Stimulated activated CD4-positive, alpha-beta T cell treated with anti-CD3 and anti-CD28 coated beads, Interleukin-15, amount 100 ng/mL, for 1 hour (primary cell): ENCODE measurements at places on chromosomes 11 and 22.

DNA sequence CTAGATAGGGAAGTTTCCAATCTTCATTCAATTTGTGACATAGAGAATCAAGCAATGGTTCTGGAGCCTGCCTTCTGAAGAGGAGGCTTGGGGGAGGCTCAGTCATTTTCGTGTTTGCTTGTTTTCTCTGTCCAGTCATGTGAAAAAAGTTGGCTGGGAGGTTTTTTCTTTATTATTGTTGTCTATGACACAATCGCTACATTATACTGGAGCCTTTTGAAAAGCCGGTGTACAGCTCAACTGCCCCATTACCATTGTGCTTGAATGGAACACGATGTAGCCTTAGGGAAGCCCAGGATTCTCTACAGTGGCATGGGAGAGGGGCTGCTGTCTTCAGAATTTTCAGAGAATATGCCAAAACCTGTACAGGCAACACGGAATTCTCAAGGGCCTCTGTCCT, 57.9 kb upstream of the NCAM1 start:
- no peak for DNase-seq

DNA sequence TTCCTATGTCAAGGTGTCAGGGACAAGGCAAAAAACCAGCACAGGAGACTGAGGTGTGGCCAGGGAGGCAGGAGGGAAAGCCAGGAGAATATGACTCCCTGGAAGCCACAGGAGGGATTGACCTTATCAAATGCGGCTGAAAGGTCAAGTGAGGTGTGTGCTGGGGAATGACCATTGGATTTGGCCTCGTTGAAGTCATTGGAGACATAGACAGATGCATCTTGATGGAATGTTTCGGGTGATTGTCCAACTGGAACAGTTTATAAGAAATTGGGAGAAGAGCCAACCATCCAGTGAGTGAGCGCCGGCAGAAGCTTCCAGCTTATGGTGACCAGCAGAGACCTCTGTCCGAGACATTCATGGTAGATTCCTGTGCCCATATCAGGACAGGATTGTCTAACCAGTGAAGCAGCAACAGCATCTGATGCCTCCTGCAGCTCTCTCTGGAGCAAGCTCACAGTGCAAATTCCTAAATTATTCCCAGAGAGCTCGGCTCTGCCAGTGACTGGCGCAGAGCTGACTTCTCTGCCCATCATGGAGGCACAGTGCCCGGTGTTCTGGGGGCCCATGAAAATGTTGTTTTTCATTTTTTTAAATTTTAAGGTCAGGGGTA, 95.4 kb downstream of the MYO18B start:
- DNase-seq, result no peak

DNA sequence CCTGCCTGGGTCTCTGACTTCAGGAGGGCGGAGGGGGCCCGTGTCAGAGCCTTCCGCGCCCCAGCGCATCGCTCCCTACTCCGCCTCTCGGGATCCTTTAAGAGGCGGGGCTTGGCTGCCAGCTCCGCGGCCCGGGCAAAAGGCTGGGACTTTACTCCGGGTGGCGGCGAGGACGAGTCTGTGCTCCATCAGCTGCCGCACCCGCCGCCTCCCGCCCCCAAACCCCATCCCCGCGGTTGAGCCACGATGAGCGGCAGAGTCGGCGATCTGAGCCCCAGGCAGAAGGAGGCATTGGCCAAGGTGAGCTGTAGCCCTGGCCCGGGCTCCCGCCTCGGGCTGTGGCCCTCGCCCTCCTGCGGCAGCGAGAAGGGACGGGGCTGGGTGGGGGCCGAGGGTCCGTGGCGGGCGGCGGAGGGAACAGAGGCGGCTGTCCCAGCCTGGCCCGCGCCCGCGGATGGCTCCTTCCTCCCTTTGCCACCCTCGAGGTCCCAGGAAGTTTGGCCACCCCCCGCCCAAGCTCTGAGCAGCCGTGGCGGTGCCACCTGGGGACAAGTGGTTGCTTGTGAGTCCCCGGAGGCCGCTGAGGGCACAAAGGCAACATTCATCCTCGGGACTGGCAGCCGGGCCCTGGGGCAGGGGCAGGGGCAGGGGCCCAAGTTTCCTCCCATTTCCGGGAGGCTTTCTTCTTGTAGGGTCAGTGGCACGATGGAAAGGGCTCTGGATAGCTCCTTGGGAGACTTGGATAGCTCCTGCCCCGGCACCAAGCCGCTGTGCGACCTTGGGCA, at the start of gene SEC14L2:
TSS of gene SEC14L2 (plus strand) at position 148 of the 785 bp plus-strand sequence. CDS start at position 247, 99 bp downstream.
- peak; percentile 55 for DNase-seq

GRCh38 chr11:9573775-9574621, 528 bp downstream of the WEE1 start:
- DNase-seq, result no peak

DNA sequence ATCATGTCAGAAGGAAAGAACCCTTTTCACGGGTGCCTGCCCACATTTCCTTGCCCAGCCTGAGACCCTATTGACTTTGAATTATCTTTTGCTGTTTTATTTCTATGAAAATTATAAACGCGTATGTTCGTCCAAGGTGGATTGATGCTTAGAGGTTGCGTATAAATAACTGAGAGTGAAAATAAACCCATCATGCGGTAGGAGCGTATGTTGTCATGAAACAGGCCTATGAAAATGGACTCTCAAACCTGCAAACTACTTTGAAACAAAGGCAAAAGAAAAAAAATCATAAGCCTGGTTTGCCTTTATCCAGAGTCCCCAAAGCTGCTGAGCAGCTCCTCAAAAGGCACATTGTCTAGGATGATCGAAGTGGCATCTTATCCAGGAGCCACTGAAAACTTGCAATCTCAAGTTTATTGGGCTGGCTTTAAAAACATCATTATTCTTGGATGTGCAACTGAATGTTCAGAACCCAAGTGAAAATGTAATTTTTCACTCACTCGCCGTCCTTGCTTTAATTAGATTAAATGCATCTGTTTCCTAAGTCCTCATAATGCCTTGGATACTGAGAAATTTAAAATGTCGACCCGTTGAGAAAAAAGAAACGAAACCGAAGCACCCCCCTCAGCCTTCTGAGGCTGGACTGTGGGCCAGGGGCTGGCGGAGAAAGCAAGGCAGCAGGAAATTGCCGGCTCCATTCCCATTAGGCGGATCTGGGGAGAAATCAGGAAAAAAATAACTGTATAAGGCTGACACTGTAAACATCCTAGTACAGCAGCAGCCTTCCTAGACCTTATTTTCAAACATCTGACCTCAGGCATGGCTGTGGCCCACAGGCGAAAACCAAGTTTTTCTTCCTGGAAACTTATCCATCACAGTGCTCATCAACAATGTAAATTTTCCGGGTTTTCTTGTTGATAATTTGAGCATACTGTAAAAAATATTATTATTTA, 82.9 kb upstream of the PPARA start:
- DNase-seq, result no peak

DNA sequence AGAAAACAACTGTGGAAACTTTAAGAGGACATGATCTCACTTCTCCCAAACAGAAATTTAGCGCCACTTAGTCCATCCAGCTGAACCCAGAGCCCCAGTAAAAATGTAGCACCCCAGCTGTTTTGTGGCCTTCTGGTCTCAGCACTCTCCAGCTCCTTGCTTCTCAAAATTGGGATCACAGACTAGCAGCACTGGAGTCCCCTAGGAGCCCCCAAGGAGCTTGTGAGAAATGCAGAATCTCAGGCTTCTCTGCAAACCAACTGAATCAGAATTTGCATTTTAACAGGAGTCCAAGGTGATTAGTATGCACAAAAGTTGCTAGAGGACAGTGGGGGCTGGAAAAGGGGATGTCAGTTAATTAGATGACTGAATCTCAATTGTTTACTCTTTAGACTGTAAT, 89.8 kb upstream of the FIBIN start:
- DNase-seq, result no peak

GRCh38 chr22:32913557-32913956, 112.1 kb downstream of the TIMP3 start:
- no peak for DNase-seq

GRCh38 chr22:26553056-26553752, 36.7 kb downstream of the TPST2 start:
- DNase-seq, result no peak

DNA sequence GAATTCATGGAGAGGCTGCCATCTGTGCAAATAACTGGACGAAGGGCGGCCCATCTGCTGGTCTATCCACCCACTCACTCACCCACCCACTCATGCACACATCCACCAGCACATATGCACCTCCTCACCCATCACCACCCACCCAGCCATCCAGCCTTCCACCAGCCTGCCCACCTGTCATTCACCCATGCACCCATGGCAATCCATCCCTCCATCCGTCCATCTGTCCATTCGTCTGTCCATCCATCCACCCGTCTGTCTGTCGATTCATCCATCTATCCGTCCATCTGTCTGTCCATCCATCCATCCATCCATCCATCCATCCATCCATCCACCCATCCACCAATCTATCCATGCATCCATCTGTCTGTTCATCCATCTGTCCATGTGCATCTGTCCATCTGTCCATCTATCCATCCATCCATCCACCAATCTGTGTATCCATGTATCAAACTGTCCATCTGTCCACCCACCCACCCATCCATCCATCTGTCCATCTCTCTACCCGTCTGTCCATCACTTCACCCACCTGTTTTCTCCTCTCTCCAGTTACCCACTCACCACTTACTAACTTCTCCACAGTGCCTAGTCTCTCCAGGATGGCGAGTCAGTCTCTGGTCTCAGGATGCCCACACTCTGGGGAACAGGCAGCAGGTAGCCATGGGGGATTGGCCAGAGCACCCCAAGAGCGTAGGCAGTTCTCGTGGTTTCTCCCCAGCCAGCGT, 8.9 kb downstream of the TRPM5 start:
- no peak for DNase-seq

DNA sequence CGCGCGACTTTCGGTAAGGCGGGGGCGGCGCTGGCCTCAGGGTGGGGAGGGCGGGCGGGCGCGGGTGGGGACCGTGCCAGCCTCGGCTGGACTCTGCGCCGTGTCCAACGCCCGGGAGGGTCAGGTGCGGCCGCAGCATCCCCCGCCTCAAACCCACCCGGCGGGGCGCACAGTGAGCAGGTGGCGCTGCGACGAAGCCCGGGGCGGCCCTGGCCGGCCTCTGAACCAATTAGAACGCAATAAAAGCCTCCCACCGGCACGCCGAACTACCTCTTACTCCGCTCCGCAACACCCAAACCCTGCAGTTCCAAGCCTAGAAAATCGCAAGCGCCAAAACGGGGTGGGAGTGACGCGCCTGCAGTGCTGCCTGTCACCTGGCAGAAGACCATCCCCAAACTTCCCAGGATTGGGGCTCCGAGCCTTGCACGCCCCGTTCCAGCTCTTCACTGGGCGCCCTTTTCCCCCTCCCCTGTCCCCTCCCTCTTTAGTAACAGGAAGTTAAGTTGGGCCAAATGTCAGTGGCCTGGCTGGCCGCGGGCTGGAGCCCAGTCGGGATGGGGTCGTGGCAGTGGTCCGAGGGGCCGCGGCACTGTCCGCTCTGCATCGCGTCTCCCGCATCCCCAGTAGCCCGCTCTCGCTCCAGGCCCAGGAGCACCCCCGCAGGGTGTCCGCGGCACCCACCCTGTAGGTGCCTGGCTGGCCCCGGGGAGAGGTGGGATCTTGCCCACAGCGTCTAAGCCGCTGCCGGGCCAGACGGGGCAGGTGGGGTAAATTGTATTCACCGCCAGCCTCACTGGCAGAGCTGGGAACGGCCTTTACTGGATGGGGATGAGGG, 541 bp downstream of the MICAL2 start:
- no peak for DNase-seq

DNA sequence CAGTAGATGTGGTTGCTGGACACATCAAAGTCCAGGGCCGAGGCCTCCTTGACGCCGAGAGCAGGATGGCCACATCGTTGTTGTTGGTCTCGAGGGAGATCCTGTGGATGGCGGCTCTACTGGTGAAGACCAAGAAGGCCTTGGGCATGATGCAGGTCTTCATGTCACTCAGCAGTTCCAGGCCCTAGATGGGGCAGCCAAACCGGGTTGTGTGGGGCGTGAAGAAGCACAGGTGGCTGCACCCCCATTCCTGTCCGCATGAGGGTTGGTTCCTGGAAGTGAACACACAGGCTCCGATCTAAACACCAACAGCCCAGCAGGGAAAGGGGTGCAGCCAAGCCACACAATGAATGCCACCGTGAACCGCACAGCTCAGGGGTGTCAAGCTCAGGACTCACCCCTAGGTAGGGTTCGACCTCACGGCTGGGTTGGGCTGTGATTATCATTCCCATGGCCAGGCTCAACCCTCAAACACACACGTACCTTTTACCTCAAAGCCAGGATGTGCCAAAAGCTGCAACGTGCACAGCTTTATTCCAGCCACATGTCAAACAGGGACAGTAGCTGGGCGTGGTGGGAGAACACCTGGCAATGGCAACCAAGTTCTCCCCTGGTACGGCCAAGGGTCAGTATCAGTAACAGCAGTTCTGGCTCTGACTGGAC, 132.3 kb downstream of the CRYBB2 start:
- DNase-seq, result no peak

GRCh38 chr11:94525546-94526324, 13.5 kb downstream of the C11orf97 start:
- no peak for DNase-seq

GRCh38 chr11:103910721-103911120, 125.7 kb upstream of the DDI1 start:
- no peak for DNase-seq

GRCh38 chr22:33817512-33818127, 102.7 kb downstream of the LARGE1 start:
- DNase-seq, result no peak

DNA sequence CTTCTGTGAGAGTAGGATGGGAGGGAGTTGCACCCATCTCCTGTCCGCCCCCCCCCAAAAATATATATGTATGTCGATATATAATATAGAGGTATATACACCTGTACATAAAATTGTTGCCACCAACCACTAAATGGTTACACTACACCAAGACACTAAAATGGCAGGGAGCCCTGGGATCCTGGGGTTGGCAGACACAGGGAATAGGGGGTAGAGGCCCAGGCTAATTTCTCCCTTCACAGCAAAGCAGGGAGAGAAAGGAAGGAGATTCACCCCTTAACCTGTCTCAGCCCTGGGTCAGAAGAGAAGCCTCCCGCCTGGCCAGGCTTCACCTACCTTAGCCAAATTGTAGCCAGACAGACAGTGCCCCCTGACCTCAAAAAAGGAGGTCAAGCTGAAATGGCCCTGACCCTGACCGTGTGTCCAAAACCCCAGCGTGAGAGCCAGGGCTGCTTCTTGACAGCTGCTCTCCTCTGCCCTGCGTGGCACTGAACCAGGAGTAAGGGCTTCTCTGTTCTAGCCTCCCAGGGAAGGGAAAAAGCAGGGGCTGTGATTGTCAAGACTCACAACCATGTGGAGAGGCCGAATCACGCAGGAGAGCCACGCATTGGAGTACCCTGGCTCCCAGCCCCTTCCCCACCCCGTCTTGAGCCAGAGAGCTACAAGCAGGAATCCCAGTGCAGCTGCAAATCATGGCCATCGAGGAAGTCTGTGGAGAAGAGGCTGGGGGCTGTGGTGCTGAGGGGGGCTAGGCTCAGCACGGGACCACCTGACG, 40.5 kb downstream of the SGSM3 start:
- DNase-seq, result no peak

- no peak for DNase-seq
Observed at GRCh38 chr11:118129471-118130172, 23.0 kb downstream of the SCN4B start.

DNA sequence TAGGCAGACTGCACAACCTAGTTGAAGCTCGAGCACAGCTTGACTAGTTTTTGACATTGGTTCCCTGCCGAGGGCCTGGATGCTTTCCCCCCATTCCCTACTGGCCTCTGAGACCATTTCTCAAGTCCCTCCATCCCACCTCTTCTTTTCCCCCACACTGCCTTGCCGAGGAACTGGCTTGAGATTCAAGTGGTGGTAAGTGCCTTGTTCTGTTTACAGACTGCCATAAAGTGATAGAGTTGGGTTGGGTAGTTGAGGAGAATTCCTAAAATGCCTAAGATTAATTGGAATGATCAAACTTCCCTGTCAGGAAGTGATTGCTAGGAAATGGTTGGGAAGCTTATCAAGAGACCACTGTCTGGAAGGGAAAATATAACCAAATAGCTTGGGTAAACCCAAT, 16.2 kb downstream of the MRPL16 start:
- DNase-seq, result no peak
